Activated CD8-positive, alpha-beta T cell treated with anti-CD3 and anti-CD28 coated beads, Interleukin-2, amount 10 ng/mL, durations not matched to agents 7 days and 5 days (primary cell): ENCODE measurements at places on chromosomes 11 and 22.

- no peak for DNase-seq
Observed at GRCh38 chr11:100630898-100631297, 56.2 kb upstream of the ARHGAP42 start.

- peak; percentile 37 for DNase-seq
Observed at GRCh38 chr22:23182309-23183060, 2.2 kb downstream of the BCR start.

GRCh38 chr11:7965386-7965785 is at the start of gene NLRP10:
NLRP10 (minus strand) TSS chr11:7965447; CDS start chr11:7963495, 1,952 bp downstream.
- no peak for DNase-seq

DNA sequence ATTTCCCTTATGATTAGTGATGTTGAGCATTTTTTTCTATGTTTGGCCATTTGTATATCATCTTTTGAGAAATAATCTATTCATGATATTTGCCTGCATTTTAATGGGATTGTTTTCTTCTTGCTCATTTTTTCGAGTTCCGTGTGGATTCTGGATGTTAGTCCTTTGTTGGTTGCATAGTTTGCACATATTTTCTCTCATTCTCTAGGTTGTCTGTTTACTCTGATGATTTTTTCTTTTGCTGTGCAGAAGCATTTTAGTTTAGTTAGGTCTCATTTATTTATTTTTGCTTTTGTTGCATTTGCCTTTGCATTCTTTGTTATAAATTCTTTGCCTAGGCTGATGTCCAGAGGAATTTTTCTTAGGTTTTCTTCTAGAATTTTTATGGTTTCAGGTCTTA is 87.3 kb downstream of the METTL15 start:
- DNase-seq = no peak

DNA sequence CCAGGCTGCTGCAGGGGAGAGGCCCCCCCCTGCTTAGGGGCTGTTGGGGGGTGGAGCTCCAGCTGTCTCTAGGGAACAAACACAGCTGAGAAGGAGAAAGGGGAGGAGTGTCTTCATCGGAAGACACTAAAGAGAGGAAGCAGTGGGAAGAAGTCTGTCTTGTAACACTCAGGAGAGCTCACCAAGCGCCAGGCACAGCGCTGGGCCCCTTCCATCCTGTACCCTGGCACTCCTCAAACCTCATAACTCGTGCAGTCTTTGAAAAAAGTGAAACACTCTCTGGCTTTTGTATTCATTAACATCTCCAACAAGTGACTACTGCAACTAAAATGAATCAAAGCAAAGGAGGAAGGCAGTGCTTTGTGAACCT is 67.4 kb upstream of the PRDM11 start:
- DNase-seq = no peak
